ENCODE measurements at places on chromosomes 7 and 10.
A peak's percentile ranks its signal among the peaks of the same experiment; 100 is the strongest.

DNA sequence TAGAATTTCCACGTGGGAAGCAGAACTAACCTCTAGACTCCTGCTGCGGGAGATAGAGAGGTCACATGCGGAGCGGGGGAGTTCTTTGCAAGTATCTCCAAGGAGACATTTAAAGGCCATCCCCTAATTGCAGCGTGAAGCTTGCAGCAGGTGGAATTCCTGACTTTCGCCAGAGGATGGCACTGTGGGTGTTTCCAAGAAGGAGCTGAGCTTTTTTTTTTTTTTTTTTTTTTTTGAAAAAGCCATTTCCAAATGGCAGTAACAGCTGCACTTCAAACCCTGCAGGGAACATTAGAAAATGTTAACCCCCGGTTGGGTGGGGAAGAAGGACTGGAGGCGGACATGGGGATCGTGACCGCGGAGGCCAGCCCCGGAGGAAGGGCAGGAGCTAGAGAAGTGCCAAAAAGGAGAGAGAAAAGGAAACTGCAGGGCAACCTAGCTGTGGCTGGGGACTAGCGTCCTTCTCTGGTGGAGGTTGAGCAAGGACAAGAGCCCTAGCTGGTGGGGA is 487.7 kb downstream of the TYW1 start:
- DNase-seq: peak; percentile 37

GRCh38 chr10:11163780-11164550 is 146.3 kb downstream of the CELF2 start:
- DNase-seq: no peak

GRCh38 chr7:46990761-46991160 is 591.1 kb downstream of the TNS3 start:
- no peak for DNase-seq

DNA sequence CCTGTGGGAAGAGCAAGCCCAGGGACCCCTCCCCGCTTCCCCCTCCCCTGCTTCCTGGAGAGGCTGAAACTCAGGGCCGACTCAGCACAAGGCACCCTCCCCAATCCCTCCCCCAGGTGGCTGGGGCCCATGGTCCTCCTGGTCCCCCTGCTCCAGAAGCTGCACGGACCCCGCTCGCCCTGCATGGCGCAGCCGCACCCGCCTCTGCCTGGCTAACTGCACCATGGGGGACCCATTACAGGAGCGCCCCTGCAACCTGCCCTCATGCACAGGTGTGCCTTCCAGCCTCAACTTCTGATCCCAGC is 19.7 kb upstream of the ZNF862 start:
- no peak for DNase-seq

Data from GM13977 (cell line).